ENCODE measurements at places on chromosomes 16 and 17.

- no peak for DNase-seq
Measured at GRCh38 chr16:31335431-31335830, 19.5 kb upstream of the ITGAX start.

DNA sequence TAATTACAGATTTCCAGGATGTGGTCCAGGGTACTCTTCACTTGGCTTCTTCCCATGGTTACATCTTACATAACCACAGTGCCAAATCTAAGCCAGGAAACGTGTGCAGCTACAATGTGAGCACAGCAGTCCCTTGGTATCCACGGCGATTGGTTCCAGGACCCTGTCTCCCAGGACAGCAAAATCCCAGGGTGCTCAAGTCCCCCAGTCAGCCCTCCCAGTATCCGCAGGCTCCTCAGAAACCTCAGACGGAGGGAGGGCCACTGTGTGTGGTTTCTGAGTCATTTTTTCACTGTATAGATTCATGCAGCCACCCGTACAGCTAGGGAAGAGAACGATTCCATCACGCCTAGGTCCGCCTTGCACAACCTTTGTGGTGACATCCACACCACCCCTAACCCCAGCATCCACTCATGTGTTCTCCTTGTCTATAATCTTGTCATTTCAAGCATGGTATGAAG is 11.1 kb upstream of the ATP2C2 start:
- DNase-seq = peak; percentile 31

GRCh38 chr17:11242411-11242810 is 1.4 kb downstream of the SHISA6 start:
- DNase-seq = no peak

GRCh38 chr17:63316100-63316499 is 130.0 kb downstream of the CYB561 start:
- peak; percentile 30 for DNase-seq

GRCh38 chr16:48494742-48495141 is 109.5 kb upstream of the SIAH1 start:
- DNase-seq = no peak

- DNase-seq = peak; percentile 85
Measured at GRCh38 chr17:8079291-8080207, 8.0 kb downstream of the ALOX12B start.

- no peak for DNase-seq
Measured at GRCh38 chr17:1123921-1124715, 55.7 kb downstream of the ABR start.

- DNase-seq = peak; percentile 67
Measured at GRCh38 chr17:82457073-82457928, 1.2 kb upstream of the NARF start.

DNA sequence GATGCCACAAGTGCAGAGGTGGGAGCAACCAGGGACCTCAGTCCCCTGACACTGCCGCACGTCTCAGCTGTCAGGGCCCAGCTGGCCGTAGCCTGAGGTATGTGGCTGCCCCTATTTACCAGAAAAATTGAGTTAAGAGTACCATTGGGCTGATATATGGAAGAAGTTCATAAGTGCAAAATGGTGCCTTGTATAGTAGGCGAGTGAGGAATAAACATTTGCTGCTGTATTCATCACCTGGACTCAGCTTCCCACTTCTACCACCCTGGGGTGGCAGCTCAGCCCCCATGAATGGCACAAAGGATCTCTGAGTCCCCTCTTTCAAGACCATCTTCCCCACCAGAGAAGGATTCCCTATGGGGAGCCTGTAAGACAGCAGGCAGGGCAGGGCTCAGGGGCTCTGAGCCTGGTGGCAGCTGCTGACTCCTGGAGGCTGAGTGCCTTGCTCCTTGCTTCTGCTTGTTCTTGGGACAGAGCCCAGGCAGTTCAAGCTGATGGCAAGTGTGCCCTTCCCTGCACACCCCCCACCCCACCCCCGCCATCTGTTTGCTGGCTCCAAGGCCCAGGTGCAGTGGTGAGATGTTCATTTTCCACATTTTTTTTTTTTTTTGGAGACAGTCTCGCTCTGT is 29.0 kb downstream of the TRPV2 start:
- peak; percentile 75 for DNase-seq

- peak; percentile 50 for DNase-seq
Measured at GRCh38 chr16:381012-381788, 578 bp downstream of the PGAP6 start.

DNA sequence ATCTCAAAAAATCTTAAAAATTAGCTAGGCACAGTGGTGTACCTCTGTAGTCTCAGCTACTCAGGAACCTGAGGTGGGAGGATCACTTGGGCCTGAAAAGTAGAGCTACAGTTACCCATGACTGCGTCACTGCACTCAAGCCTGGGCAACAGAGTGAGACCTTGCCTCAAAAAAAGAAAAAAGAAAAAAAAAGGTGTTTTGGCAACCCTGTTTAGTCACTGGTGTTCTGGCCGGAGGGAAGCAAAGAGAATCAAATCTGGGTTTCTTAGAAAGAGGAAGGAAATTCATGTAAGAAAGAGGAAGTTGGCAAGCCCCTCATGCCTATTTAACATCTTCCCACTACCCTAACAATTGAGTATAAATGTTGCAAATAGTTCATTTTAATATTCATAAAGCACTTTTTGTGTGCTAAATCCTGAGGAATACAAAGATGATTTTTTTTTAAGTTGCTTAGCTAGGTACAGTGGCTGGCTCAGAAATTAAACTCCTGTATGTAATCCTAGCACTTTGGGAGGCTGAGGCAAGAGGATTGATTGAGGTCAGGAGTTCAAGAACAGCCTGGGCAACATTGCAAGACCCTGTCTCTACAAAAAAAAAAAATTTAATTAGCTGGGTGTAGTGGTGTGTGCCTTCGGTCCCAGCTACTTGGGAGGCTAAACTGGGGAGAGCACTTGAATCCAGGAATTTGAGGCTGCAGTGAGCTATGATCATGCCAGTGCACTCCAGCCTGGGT is 6.5 kb upstream of the USP32 start:
- DNase-seq = peak; percentile 79

- DNase-seq = peak; percentile 79
Measured at GRCh38 chr17:9729034-9729650, 62.2 kb downstream of the DHRS7C start.

- DNase-seq = no peak
Measured at GRCh38 chr16:7218936-7219335, 113.7 kb upstream of the RBFOX1 start.

DNA sequence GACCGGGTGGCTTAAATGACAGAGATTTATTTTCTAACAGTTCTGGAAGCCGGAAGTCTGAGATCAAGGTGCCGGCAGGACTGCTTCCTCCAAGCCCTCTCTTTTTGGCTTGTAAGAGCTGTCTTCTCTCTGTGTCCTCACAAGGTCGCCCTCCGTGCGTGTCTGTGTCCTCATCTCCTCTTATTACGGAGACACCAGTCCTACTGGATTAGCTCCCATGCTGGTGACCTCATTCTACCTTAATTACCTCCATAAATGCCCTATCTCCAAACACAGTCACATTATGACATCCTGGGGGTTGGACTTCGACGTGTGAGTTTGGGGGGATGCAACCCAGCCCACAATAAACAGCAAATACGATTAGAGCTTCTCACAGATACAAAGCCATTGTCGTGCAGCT is 161.5 kb downstream of the FOXL1 start:
- DNase-seq = no peak

- peak; percentile 1 for DNase-seq
Measured at GRCh38 chr17:3448059-3448665, 14.5 kb upstream of the OR1E2 start.

- DNase-seq = no peak
Measured at GRCh38 chr16:30369938-30370455, 297 bp downstream of the TBC1D10B start.

GRCh38 chr16:77207030-77207429 is 7.8 kb downstream of the SYCE1L start:
- DNase-seq = no peak

DNA sequence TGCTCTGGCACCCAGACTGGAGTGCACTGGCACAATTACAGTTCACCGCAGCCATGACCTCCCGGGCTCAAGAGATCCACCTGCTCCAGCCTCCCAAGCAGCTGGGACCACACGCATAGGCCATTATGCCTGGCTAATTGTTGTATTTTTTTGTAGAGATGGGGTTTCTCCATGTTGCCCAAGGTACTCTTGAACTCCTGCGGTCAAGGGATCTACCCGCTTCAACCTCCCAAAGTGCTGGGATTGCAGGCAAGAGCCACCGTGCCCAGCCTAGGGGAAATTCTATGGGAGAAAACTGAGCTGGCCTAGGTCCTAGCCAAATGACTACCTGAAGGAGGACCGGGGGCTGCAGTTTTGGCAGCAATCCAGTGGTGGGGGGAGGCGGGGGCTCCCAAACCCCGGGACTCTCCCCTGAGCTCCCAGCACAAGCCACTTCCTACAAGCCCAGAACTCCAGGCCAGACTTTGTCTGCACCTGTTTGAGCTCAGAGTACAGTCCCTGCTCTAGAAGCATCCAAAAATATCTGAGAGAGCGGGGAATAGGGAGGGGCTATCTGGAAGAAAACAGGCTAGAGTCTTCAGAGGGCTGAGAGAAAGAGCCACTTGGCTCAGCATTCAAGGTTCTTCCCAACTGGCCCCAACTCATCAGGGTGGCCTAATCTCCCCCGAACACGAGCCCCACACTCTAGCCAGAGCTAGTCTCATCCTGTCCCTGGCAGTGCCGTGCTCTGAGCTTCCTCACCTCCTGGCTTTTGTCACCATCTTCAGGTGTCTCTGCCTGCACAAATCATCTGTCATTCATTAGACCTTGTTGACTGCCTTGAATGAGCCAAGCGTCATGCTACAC is 9.1 kb downstream of the SRL start:
- DNase-seq = no peak

DNA sequence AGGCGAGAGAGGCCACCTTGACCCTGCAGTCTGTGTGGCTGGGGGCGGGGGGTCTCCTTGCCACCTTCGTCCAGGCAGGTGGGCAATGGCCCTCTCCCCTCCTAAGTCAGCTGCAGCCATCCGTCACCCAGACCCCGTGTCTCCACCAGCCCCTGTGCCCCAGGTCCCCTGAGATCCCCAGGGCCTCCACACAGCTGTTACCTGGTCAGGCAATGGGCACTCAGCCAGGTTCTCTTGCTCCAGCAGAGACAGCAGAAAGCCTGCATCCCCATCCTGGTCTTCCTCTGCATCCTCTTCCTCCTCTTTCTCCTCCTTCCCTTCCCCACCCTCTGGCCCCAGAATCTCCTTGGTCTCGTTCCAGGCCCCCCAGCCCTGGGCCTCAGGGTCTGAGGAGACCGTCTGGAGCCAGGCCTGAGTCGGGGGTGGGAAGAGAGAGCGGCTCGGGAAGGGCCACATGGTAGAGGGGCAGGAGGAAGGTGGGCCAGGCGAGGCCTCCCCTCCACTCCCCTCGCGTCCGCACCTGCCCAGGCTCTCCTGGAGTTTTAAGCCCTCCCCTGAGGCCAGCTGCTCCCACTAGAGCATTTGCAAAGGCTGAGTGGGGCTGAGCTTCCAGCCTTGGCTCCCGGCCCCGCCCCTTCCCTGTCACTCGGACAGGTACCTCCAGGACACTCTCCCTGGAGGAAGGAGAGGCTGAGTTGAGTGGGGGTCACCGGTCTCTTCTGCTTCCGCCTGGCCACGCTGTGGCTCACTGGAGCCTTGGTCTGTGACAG is at the start of gene PABPN1L:
Gene PABPN1L, minus strand, starts transcription at position 510 of the 770 bp plus-strand sequence. Its CDS starts 54 bp downstream, at position 456.
- no peak for DNase-seq

DNA sequence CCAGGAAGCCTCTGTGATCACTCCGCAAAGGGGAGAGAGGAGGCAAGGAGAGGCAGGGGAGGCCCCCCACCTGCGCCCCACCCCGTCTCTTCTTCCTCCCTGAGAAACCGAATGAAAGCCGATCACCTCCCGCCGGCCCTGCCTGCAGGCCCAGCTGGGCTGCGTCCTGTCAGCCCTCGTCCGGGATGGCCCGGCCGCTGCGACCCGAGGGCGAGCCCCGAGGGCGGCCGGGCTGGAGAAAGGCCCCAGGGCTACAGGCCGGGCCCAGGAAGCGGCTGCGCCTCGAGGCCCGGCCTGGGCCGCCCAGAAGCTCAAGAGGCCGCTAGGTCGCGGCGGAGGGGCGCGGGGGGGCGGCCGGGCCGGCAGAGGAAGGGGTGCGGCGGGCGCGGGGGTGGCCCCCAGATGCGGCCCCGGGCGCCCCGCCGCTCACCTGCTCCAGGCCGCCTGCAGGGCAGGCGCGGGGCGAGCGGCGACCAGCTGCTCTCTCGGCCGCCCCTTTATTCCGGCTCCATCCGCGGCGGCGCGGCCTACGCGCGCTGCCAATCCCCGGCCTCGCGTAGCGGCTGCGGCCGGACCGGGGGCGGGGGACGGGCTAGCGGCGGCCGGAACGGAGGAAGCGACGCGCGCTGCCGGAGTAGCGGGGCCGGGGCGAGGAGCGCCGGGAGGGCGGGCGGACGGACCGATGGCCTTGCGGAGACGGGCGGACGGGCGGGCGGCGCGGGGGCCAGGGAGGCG is at the start of gene ZNF319:
Gene ZNF319, minus strand, starts transcription at position 702 of the 735 bp plus-strand sequence. CDS start 2,407 bp downstream, outside the sequence.
- DNase-seq = peak; percentile 29

DNA sequence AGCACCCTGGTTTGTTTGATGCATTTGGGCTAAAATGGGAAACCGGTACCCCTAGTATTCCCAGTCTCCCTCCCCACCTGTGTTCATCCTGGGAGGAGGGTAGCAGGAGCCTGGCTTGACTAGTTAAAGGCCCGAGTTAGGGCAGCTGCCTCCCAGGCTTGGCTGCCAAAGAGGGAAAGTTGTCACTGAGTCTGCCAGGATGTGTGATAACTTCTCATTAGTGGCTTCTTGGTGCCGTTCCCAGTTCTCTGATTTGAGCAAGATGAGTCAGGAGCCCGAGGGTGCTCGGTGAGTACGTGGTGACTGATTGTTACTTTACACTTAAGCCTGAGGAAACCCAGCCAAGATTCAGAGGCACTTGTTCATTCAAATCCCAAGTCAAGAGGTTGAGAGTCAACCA is 2.5 kb downstream of the KRT32 start:
- no peak for DNase-seq

DNA sequence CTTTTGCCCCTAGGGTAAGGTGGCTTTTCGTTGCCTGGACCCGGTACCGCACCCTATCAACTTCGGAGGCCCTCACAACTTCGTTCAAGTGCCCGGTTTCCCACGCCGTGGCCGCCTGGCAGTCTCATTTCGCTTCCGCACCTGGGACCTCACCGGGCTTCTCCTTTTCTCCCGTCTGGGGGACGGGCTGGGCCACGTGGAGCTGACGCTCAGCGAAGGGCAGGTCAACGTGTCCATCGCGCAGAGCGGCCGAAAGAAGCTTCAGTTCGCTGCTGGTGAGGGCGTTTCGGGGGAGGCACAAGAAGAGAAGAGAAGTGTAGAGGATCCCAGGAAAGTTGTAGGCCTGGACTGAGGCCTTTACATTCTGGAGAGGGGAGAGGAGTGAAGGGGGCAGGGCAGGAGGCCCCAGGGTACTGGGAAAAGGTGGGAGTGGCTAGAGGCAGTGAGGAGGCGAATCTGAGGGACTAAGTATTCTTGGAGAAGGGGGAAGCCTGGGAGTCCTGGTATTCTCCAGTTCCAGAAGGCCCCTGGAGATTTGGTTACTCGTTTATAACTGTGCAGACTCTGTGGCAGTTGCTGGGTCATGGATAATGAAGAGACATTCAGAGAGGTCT is 5.5 kb downstream of the CNTNAP1 start:
- DNase-seq = no peak

GRCh38 chr17:59753522-59754467 is 46.3 kb downstream of the VMP1 start:
- DNase-seq = peak; percentile 95

DNA sequence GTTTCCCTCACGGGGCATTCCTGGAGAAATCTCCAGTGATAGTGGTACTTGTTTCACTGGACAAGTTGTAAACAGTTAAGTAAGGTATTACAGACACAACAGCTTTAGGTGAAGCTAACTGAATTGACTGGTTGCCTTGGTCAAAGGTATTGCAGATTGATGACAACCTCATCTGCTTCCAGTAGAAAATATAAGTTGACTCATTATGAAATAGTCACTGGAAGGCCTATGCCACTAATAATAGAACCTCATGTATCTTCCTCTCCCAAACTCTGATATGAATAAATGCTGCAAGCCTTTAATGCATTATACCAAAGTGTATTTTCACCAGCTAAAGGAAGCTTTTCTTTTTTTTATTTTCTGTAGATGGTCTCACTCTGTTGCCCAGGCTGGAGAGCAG is 44.8 kb downstream of the GLG1 start:
- no peak for DNase-seq
